Sciatic nerve (tissue), 2 donors: ENCODE measurements at places on chromosomes 7 and 10. TPM values are rescaled to one million over a fixed set of nuclear protein-coding genes. Genes with fewer than 3 reads are reported as not detected.

GRCh38 chr10:89138755-89139490, 68.2 kb downstream of the CH25H start:
- DNase-seq = no peak

DNA sequence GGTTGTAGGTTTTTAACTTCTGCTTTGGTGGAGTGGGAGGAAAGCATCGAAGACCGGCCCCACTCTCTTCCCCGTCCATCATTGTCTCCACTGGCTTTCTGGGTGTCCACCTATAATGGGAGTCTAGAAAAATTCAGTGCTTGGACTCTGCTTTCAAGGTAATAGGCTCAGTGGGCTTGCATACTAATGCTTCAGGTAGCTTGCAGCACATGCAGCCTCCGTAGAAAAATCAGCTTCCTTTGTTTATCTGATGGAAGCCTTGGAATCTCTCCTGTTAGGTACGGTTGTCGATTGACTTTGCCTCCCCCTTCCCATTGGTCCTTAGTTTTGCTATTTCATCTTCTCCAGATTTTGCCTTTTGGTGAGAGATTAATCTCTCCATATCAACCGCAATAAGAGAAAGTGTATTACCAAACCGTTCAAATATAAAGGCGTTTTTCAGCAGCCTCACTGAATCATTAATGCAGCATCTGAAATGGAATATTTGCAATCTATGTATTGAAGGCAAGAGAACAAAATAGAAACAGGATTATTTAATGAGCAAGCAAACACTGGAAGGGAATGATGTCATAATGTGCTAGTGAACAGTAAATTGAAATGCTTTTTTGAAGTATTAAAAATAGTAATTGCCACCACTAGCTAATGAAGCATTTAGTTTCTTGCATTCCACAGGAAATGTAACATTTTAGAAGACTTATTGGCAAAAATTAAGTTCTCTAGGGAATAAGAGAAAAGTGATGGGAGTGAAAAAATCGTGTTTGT, 944 bp downstream of the AVL9 start:
- DNase-seq = no peak

GRCh38 chr10:99993701-99994689, 15.8 kb downstream of the DNMBP start:
- peak; percentile 73 for DNase-seq

DNA sequence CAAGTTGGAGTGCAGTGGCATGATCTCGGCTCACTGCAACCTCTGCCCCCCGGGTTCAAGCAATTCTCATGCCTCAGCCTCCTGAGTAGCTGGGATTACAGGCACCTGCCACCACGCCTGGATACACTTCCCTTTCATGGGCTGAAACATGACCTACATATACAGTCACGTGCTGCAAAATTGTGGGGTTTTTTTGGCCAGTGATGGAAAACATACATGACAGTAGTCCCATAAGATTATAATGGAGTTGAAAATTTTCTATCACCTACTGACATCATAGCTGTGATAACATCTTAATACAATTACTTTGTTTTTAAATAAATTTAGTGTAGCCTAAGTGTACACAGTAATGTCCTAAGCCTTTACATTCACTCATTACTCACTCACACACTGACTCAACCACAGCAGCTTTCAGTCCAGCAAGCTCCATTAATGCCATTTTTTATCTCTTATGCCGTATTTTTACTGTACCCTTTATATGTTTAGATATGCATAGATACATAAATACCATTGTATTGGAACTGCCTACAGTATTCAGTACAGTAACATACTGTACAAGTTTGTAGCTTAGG, 79.9 kb upstream of the TMEM196 start:
- no peak for DNase-seq

- DNase-seq = no peak
Measured at GRCh38 chr10:100744136-100744986, 1.0 kb upstream of the PAX2 start.

- peak; percentile 55 for DNase-seq
Measured at GRCh38 chr10:133327651-133328357, 8.9 kb downstream of the CALY start.

DNA sequence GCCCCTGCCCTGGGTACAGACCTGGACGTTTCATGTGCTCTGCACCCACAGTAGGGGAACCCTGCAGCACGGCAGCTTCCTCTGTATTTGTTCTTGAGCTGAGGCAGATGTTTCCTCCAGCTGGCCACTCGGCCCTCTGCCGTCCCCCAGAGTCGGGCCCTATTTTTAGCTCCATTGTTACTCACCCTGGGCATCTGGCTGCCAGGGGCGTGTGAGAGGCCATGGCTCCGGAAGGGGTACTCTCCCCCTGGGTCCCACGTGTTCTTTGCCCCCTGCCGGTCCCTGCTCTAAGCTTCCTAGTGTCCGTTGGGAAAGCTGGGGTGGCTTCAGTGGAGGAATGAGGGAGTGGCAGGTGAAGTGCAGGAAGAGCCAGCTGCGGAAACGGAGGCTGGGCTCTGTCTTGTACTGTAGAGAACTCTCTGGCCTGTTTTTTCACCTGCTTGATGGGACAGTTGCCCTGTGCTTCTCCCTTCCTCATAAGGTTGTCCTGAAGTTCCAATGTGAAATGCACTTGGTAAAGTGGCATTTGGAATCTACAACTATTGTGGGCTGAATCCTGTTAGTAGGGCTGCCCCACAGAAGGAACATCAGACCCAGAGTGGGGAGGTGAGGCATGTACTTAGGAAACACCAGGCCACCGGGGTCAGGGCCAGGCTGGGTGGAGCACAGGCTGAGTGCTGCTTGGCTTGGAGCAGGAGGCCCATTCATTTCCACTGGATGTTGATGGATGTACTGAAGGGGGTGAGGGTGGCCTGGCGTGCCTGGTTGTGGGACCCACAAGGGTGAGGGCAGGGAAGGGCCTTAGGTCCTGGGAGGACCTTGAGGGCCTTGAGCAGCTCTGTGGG, 30.6 kb downstream of the PALD1 start:
- DNase-seq = no peak

DNA sequence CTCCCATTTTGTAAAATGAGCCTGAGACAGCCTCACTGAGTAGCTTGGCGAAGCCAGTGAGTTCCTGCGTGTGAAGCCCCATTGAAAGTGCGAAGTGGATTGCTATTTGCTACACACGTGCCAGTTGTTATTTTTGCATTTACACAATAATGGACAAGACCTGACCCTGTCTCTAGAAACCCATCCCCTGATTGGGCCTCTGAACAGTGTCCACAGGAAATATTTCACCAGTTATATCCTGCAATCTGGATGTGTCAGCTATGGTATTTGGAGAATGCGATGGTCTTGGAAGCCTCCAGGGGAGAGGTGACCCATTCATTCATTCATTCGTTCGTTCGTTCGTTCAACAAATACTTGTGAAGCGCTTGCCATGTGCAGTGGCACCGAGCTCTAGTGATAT, 37.1 kb downstream of the COL13A1 start:
- DNase-seq = no peak

DNA sequence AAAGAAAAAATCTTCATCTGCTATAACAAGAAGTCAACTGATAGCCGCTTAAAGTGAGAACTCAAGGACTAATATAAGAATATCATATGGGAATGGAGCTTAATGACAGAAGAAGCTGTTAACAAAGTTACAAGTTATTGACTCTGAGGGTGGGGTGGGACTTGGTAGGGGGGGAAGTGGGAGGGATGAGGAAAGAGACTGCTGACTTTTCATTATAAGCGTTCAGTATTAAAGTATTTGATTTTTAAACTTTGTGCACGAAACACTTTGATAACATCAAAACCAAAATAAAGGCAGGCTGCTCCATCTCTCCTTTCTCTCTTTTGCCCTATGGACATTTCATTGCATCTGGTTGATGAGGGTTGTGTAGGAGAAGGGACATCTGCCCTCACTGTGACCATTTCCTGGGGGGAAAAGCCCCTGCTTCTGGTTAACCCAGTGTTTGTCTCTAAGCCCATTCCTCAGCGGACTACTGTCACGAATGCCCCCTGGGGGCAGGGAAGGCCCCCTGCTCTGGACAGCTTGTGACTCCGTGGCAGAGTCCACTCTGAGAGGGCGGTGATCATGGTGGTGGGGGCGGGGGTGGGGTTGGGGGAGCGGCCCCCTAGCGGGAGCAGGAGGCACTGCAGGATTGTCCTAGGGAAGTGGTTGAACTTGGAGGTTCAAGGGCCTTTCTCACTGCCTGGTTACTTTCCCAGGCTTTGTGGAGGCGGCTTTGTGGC, 17.4 kb downstream of the SLC13A4 start:
- DNase-seq = no peak

GRCh38 chr7:66403564-66403963, 198.4 kb downstream of the TPST1 start:
- no peak for DNase-seq

DNA sequence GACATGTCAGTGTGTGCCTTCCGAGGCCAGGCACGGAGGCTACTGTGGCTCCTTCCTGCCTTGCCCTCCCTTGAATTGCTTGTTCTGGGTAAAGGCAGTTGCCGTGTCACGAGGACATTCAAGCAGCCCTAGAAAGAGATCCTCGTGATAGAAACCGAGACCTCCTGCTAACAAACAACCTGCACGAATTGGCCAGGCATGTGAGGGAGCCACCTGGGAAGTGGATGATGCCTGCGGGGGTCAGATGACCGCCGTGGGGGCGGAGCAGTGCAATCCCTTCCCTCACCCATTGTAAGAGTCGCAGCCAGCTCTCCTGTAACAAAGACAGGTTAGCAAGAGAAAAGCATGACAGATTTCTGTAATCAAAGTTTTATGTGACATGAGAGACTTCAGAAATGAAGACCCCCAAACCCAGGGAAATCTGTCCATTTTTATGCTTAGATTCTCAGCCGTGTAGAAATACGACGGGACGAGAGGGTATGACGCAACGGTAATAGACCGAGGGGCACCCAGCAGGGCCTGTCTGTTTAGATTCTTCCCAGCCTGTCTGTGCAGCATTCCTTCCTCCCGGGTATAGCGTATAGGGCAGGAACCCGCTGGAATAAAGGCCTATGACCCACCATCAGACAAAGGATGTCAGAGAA, 241.7 kb downstream of the GATA3 start:
- no peak for DNase-seq

GRCh38 chr7:80275192-80275605, 140.6 kb downstream of the GNAI1 start:
- no peak for DNase-seq

- no peak for DNase-seq
Measured at GRCh38 chr10:123390874-123391273, 236.7 kb downstream of the BUB3 start.

DNA sequence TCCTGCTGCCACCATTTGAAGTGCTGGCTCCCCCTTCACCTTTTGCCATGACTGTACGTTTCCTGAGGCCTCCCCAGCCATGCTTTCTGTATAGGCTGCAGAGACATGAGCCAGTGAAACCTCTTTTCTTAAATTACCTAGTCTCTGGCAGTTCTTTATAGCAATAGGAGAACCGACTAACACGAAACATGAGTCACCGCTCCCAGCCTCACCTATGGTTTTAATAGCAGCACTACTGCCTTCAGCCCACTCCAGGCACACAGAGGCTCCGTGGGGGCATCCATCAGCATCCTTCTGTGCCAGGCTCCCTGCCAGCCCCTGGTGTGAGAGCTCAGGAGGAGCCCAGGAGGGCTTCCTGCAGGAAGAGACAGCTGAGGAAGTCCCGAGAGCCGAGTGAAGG, 5.5 kb upstream of the ZNF316 start:
- DNase-seq = no peak

The RPEL1 gene
- not detected for total RNA-seq

The CTTNBP2 gene
- total RNA-seq = 21.5 TPM

DNA sequence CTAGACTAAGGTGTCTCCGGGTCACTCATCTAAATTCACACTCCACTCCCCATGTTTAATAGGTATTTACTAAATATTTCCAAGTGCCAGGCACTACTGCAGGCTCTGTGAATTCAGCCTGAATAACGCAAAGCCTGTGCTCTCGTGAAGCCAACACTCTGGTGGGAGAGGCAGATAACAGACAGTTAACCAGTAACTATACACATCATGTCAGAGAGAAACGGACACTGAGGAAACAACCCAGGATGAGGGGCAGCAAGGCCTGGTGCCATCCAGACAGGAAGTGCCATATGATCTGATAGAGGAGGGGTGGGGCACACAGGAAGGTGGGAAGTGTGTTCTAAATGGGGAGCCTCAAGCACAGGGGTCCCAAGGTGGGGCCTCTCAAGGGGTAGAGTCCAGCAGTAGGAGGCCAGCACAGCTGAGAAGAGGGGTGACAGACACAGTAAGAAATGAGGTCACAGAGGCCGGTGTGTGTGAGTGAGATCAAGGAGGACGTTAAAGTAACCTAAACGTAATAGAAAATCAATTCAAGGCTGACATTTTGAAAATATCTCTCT, 85.3 kb downstream of the LARP4B start:
- DNase-seq = no peak

DNA sequence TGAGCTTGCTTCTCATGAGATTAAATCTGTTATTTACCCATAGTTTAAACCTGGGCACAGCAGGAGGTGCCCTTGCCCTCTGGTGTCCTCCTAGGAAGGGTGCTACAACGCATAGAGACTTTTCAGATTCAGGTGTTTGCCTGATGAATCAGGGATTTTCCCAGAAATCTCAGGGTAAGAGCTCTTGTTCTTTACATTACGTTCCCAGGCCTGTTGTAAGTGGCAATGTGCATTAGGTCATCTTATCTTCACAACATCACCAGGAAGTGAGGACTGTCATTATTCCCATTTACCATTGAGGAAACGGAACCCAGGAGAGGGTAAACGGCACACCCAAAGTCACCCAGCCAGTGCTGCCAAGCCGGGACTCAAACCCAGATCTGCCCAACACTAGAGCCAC, 73.0 kb downstream of the NHLRC2 start:
- no peak for DNase-seq

The NDUFB2 gene
- total RNA-seq = 119 TPM

DNA sequence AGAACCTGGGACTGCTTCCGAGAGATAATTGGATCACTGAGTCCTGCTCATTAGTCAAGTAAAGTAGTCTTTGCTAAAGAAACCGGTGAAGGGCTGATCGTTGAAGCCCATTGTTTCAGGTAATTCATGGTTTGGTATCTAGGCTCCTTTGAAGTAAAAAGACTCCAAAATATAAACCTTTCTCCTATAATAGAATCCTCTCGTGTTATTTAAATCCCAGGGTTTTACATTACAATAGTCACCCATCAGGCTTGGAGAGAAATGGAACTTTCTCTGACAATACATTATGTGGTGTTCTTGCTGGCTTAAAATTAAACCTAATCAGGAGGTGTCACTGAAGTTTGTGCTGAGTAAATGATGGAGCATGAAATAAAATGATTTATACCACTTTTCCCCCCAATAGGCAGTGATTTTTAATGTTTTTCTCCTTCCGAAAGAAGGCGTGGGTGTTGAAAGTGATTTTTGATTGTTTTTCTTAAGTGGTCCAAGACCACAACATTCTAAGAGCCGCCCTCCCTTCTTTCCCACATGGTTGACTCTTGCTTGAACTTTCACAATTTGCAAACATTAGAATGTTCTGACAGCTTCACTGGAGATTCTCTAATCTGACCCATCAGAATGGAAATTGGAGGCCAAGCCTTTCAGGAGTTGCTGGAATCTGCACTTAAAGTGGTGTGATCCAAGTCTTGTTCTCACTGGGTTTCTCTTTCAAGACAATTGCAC, 44.2 kb downstream of the LRMDA start:
- no peak for DNase-seq

The GPR26 gene
- total RNA-seq = not detected

GRCh38 chr7:114708646-114709045, 213.2 kb upstream of the MDFIC start:
- DNase-seq = no peak

The GTPBP4 gene
- 31.4 TPM for total RNA-seq

- no peak for DNase-seq
Measured at GRCh38 chr10:114367351-114368056, 36.8 kb downstream of the AFAP1L2 start.
